Stimulated activated CD4-positive, alpha-beta T cell treated with anti-CD3 and anti-CD28 coated beads, Interleukin-15, amount 100 ng/mL, for 1 hour (primary cell): ENCODE measurements at places on chromosomes 2 and 18.

GRCh38 chr2:225998653-225999052 lies 599.1 kb downstream of the NYAP2 start:
- DNase-seq, result no peak

- DNase-seq, result no peak
These were observed 15.9 kb downstream of the FAM210A start for GRCh38 chr18:13710414-13710831.

- no peak for DNase-seq
These were observed 5.6 kb upstream of the CHMP1B start for GRCh38 chr18:11845654-11846053.

DNA sequence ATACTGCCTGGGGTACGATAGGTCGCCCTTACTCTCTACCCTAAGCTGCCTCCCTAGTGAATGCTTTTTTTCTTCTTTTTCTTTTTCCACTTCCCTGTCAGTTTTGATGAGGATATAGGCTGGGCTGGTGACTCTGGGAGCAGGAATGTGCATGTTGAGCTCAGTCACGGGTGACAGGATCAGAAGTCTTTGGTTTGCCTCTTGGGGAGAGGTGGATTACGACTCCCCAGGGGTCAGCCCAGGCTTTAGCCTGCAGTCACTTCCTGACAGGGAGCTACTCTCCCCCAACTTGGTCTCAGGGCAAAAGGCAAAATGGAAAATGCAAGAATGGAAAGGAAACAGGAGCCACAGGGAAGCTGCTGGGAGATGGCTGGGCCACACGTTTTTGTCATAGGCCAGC lies 57.3 kb downstream of the THNSL2 start:
- no peak for DNase-seq

GRCh38 chr2:128486640-128487375 lies 168.1 kb upstream of the HS6ST1 start:
- no peak for DNase-seq

DNA sequence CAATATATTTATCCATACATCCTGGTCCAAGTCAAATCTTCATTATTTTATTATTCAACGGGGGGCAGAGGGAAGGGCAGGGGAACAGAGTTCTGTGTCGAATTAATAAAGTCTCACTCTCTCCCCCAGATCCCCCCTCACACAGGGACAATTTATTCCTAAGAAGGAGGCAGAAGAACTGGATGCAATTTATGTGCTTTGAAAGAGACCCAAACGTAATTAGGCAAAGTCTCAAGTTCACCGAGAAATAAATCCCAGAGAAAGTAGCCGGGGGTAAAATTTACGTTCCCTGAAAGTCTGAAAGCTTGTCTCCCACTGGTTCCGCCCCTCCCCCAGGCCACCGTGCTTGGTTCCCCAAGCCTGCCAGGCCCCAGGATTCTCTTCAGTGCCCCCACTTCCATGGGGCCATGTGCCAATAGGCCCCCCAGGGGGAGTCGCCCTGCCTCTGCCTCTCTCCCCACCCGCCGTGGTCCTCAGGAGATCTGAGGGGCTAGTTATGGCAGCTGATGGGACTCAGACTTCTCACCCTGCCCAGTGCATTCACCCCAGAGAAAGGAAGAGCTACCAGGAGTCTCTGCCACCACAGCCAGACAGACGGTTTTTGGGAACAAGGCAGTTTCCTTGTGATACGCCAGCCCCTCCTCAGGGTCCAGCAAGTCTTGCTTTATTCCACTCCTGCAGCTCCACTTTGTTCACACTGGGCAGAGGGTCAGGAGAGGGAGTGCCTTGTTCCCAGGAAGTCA lies 215.5 kb downstream of the CYP26B1 start:
- DNase-seq, result no peak

DNA sequence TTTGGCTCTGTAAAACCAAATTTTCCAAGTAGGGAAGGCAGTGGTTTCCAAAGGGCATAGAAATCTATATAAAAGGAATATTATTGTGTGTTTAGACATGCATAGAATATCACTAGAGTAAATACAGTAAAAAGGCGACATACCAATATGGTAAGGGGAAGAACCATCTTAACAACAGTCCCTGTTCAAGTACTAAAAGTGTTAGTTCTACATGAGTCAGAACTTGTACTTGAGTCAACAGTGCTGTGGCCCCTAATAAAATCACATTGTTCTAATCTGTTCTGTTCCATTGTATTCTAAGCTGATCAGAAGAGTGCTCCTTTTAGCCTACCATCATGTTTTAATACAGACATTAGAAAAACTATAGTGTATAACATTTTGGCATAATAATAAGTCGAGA lies 36.1 kb upstream of the TNFRSF11A start:
- no peak for DNase-seq

- DNase-seq, result no peak
These were observed 164.2 kb downstream of the VWC2L start for GRCh38 chr2:214575030-214575429.

DNA sequence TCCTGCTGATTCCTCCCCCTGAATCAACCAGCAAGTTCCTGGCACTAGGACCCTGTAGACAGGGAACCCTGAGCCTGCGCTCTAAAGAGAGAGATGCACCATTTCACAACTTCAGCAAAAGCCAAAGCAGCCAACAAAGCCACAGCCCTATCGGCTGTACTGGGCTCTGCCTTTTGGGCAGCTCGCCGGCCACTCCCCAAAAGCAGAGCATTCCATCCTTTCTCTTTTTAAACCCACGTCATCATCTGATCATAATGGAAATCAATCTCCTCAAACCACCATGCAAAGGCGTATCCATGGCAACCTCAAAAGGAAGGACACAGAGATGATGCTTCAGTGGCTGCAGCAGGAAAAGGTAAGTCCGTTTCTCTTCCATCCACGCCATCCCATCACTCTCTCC lies 5.3 kb upstream of the DCTN1 start:
- DNase-seq, result no peak

- DNase-seq, result no peak
These were observed 142.5 kb downstream of the CDH19 start for GRCh38 chr18:66461344-66461743.

- DNase-seq, result no peak
These were observed 353.9 kb downstream of the PID1 start for GRCh38 chr2:228917220-228917619.

DNA sequence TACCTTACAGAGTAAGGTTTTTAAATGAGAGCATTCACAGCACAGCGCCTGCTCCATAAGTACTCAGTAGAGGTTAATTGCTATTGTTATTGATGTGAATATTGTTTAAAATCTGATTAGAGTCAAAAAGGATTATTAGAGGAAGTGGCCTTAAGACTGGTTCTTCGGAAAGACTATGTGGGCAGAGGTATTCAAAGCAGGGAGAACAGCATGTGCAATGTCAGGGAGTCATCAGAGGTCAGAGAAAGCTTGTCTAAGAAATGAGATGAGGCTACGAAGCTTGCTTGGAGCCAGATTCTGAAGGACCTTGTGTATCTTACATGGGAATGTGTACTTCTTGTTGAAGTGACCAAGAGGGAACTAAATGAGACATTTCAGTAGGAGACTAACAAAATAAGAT lies 49.8 kb downstream of the PMS1 start:
- no peak for DNase-seq

GRCh38 chr2:31331156-31331555 lies 83.4 kb downstream of the XDH start:
- no peak for DNase-seq

DNA sequence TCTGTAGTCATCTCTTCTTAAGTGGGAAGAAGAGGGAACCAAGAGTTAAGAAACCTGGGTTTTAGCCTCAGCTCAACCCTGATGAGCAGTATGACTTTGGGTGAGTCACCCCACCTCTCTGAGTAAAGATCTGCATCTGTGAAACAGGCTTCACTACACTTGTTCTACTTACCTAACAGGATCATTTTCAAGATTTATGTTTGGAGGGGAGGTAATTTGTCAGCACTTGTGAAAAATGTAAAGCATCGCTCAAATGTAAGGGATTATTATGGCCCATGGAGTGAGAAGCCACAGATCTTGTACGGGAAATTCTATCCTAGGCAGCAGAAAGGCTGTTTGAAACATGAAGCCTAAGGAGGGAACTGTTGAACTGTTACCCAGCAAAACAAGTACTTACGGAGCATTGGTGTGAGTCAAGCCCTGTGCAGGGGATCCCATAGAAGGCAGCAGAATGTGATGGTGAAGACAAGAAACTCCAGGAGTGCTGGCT lies 160.6 kb downstream of the PRKCE start:
- DNase-seq, result no peak

GRCh38 chr2:238378230-238379095 lies 48.3 kb upstream of the ASB1 start:
- no peak for DNase-seq

- no peak for DNase-seq
These were observed 149.1 kb downstream of the RHBDD1 start for GRCh38 chr2:226984750-226985582.

- DNase-seq, result no peak
These were observed 31.2 kb downstream of the ITGB6 start for GRCh38 chr2:160168878-160169277.
